ENCODE measurements at places on chromosomes 4 and X. TPM values are rescaled to one million over a fixed set of nuclear protein-coding genes. Genes with fewer than 3 reads are reported as not detected.

GSX2 gene
- total RNA-seq, result not detected

DNA sequence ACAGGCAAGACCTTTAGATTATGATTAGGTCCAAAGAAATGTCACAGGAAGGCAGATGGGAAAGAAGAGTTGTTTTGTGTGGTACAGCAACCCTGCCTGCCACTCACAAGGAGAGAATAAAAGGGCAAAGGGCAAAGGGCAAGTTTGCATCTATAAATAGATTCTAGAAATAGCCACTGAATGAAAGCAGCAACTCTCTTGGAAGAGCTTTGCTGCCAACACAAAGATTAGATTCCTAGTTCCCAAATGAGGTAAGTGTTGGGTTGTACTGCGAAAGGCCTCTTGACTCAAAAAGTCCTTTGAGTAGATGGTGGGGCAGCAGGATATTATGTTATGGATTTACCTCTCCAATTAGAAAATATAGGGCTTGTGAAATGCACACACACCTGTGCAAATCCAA lies 61.2 kb downstream of the MOSPD2 start:
- no peak for DNase-seq

- peak; percentile 47 for DNase-seq
Measured at GRCh38 chrX:43559644-43560043, 96.5 kb upstream of the MAOA start.

DNA sequence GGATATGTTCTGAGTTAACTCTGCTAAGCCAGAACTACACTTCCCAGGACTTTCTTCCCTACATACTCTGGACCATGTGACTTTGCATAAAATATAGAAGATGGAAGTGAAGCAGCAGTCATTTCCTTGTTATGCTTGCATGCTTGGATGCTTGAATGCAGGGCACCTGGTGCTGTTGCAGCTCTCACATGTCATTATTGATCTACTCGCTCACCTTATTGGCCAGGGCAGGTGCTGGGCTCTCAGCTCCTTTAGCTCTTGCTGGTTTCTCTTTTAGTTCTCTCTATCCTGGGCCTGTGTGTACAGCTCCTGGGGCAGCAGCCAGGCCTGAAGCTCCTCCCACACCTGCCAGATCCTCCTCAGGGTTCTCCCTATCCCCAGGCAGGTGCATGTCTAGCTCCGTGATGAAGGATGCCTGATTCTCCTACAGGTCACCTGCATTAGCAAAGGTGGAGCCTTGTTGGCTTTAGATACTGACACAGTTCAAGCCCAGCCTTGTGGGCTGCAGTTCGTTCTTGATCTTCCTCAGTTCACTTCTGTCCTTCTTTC lies 53.3 kb downstream of the MED28 start:
- DNase-seq, result no peak

DNA sequence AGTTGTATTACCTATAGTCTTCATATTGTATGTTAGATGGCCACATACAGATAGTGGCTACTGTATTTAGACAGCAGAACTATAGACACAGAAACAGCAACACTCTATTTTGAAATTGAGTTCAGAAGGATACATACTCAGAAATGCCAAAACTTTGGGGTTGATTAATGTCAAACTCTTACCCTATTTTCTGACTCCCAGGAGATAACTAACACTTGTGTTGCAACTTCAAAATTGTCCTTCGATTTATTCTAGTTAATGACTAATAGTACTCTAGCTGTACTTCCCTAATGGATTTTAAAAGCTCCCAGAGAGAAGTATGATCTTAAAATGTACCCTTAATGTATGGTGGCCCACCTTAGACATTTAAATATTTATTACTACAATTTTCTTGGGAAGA lies 229.9 kb upstream of the UGT8 start:
- DNase-seq, result no peak

DNA sequence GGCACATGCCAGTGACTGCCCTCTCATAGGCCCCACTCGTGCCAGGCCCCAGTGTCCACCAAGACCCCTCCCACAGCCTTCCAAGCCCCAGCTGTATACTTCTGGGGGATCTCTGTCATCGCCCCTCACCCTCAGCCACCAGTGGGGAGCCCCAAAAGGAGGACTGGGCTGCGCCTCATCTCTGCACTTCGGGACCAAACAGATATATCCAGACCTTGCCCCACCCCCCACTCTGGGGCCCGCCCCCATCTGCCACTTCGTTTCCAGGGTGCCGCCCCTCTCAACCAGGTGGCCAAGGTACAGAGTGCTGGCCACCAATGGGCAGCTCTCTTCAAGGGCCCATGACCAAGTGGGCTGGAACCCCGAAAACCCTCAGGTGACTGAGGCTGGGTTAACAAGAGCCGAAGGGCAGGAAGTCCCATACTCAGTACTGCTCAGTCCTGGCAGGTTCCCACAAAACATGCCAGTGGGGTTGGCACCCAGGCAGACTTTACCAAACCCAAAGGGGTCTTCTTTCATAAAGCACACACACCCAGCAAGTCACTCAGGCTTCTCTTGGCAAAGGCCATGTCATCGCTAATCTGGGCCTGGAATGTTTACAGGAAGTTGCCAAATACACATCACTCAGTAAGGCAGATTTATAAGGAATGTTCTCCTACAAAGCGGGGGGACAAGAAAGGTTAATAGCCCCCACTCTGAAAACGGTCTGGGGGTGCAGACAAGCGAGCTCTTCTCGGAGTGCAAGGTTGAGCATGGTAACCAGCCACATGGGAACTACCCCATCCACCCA lies 4.4 kb downstream of the ZFYVE28 start:
- peak; percentile 70 for DNase-seq

Data from activated CD8-positive, alpha-beta memory T cell treated with anti-CD3 and anti-CD28 coated beads, Interleukin-2, amount 10 ng/mL, durations not matched to agents 7 days and 5 days (primary cell).